ENCODE measurements at places on chromosomes 7 and 10. TPM values are rescaled to one million over a fixed set of nuclear protein-coding genes. Genes with fewer than 3 reads are reported as not detected.

- DNase-seq = no peak
Measured at GRCh38 chr7:100571829-100572116, 1.9 kb downstream of the SAP25 start.

HTR7 gene
- not detected for total RNA-seq

GFRA1 gene
- total RNA-seq = 6.7 TPM

GPR158 gene
- total RNA-seq = not detected

IDI2 gene
- total RNA-seq = not detected

DNA sequence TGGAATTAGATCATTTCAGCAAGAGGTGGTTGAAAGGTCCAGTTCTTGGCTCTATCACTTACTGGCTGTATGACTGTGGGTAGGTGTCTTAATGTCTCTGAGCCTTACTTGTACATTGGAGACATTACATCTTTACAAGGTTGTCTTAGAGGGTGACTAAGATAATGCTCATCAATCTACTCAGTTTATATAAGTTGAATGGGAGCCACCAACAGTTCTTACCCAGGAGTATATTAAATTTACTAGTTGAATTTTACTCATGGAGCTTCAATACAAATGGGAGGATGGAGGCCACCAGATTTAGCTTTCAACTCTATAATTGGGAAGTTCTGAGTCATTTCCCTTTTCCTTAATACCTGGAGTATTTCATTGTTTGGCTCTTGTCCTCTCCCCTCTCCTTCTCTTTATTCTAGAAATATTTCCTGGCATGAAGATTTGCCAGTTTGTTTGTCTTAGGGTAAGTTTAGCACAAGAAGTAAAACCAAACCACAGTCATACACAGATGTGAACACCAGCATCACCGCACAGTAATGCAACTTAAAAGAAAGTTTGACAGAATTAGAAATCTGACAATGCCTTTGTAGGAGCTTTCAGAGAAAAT, 222.8 kb downstream of the LRMDA start:
- no peak for DNase-seq

GRCh38 chr7:132509643-132510042, 66.6 kb downstream of the PLXNA4 start:
- DNase-seq = no peak

GRCh38 chr7:99380032-99380822, 5.7 kb downstream of the ARPC1B start:
- DNase-seq = no peak

DNA sequence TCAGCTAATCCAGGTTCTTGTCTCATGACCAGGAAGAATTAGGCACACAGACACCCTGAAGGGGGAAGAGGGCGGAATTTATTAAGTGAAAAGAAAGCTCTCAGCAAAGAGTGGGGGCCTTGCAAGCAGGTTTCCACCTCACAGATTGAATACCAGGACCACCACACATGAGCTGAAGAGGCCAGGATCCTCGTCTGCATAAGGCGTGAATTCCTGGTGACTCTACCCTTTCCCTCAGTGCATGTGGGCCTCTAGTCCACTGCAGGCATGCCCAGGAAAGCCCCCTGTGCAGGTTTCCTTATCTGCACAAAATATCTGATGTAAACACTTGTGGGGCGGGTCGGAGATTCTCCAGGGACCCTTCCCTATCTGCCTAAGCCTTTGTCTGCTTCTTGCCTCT, 782.1 kb upstream of the LRRN3 start:
- DNase-seq = no peak

Measured in left ventricle myocardium superior (tissue), 1 donor.